ENCODE measurements at places on chromosomes 6 and 20.
A peak's percentile ranks its signal among the peaks of the same experiment; 100 is the strongest.

- no peak for DNase-seq
These were observed 20.2 kb upstream of the APMAP start for GRCh38 chr20:25012616-25013189.

- DNase-seq: no peak
These were observed 51.9 kb upstream of the EDN1 start for GRCh38 chr6:12238219-12238618.

DNA sequence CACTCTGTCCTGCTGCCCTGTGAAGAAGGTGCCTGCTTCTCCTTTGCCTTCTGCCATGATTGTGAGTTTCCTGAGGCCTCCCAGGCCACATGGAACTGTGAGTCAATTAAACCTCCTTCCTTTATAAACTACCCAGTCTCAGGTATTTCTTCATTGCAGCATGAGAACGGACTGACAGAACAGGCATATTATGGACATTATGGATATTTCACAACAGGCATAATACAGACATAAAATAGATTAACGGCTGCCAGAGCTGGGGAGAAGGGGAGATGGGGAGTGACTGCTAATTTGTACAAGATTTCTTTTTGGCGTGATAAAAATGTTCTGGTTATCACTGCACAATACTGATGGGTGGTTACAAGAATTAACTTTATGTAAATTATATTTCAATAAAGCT, 29.4 kb downstream of the TRPC4AP start:
- DNase-seq: no peak

DNA sequence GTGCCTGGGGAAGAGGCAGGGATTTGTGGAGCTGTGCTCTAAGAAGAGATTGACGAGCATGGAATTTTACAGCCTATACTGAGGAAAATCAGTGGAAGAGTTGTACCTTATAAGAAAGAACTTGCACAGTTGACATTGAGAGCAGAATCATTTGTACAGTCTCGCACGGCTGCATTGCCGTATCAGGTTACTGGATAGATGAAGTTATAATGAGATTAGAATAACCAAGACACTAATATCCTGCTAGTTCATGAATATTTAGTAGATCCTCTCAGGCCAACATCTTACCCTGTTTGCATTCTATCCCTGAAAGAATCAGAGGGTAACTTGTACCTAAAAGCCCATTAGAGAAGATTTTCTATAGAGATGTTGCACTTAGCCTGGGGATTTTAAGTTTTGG, 447.1 kb downstream of the PREX1 start:
- no peak for DNase-seq

- DNase-seq: peak; percentile 53
These were observed 25.9 kb downstream of the ADGRF1 start for GRCh38 chr6:47016261-47016660.

GRCh38 chr6:89616531-89616930, 22.0 kb downstream of the LYRM2 start:
- DNase-seq: no peak

- peak; percentile 64 for DNase-seq
These were observed 16.1 kb downstream of the E2F3 start for GRCh38 chr6:20417819-20418218.

DNA sequence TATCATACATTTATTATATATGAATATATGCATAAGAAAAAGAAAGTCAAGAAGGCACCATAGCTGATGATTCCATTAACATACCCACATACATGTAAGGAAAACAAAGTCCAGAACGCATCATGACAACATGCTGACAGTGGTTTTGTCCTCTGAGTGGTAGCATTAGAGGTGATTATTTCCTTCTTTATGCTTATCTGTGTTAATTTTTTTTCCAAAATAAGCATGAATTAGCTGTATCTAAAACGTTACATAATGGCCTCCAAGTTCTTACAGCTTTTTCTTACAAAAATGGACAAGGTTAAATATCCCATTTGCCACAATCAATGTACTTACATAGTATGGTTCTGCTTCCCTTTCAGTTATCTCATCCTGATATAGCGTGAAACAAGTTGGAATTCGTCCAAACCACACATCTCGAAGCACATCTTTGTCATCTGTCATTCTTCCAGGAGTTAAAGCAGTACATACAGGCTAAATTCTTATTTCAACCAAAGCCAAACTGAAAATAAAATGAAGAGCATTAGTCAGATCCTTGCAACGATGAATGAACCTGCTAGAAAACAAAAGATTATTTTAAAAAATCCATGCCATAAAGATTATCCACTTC, 9.7 kb downstream of the ATG5 start:
- no peak for DNase-seq

DNA sequence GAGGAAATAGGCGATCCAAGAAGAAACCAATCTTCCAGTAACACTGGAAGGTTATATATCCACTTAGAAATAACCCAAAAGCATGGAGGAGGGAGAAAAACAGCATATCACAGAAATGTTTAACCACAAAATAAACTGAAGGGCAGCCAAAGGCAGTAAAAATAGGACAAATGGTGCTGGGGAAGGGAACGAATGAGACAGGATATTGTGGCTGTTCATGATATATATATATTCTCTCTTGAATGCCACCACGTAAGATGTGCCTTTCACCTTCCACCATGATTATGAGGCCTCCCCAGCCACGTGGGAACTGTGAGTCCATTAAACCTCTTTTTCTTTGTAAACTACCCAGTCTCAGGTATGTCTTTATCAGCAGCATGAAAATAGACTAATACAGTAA, 162.4 kb downstream of the TBC1D32 start:
- DNase-seq: no peak

GRCh38 chr6:34585512-34586061, 29.5 kb upstream of the SPDEF start:
- DNase-seq: no peak

GRCh38 chr20:31815408-31816188, 3.6 kb upstream of the MYLK2 start:
- DNase-seq: no peak

DNA sequence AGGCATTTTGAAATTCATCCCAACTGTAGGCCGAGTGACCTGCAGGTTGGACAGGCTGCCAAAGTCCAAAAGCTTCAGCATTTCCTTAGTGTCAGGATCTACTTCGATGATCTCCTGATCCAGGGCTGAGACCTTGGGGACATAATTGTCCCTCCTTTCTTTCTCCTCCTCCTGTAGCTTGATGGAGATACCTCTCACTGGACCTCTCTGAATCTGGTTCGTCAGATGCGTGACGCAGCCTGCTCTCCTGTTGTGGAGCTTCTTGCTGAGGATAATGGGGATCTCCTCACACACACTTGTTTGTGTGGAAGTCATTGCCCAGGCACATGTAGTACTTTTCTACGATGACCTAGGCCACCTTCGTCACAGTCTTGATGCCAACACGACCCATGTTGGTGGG, 1.5 kb upstream of the MAS1L start:
- DNase-seq: peak; percentile 86

- no peak for DNase-seq
These were observed 11.4 kb downstream of the TAGAP start for GRCh38 chr6:159033160-159034049.

GRCh38 chr6:14930366-14930989, 315.4 kb upstream of the JARID2 start:
- DNase-seq: no peak

All from esophagus muscularis mucosa (tissue), 4 donors.